Stimulated activated CD4-positive, alpha-beta T cell treated with anti-CD3 and anti-CD28 coated beads, Interleukin-12 subunit alpha, Interleukin-12 subunit beta, amount 100 ng/mL, for 24 hours (primary cell): ENCODE measurements at places on chromosomes 3 and 15.

DNA sequence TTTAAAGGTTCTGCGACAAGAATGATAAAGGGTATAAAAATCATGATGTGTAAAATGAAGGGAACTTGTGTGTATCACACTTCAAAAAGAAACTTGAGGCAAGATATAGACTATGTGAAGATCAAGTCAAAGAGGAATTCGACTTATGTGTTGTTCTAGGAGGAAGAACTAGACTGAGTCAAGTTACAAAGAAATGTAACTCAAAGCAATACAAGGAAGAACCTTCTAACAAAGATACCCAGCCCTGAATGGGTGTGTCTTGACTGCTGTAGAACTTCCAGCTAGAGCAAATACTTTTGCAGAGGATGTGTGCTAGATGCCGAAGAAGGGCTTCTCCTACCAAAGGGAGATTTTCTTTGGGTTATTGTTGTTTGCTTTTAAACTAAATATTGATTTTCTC is 2.4 kb downstream of the SLC49A4 start:
- no peak for DNase-seq

DNA sequence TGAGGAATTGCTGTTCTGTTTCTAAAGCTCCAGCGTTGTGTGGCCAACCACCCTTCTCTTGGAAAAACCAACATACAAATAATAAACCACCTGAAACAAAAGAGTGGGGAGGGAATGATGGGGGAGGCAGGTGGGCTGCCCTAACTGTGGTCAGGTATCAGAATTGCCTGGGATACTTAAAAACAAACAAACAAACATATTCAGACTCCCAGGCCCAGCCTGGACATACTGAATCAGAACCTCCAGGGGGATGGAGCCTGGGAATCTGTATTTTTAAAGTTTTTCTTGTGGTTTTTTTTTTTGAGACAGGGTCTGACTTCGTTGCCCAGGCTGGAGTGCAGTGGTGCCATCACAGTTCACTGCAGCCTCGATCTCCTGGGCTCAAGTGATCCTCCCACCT is 4.4 kb downstream of the SLC6A6 start:
- DNase-seq, result no peak

DNA sequence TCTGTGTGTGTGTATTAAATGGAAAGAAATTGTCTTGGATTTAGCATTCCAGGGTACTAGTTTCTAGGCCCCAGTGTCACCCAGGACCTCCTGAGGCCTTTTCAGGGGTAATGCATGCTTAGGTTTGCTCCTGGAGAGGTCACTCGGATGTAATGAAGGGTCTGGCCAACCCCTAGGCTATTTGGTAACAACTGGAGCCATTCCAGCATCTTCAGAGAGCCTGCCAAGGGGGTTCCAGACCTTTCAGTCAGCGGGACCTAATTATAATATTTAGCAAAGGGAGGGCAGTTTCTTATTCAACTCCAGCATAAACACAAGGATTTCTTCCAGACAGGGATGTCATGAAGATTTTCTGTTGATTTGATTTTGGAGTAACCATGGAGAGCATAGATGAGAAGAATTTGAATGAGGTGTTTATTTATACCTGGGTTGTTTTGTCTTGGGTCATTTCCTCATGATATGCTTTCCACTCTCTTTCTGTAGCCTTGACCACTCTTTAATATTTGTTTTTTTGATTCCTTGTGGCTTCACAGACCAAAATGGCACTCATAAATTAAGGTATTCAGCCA is 17.4 kb downstream of the KAT2B start:
- no peak for DNase-seq

DNA sequence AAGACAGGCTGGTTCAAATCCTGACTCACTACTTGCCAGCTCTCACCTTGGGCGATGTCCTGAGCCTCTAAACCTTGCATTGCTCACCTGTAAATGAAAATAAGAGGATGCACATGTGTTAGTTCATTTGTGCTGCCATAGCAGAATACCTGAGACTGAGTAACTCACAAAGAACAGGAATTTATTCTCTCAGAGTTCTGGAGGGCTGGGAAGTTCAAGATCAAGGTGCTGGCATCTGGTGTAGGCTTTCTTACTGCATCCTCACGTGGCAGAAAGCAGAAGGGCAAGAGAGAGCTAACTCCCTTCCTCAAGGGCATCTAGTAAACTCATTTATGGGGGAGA is 222.7 kb downstream of the MTHFS start:
- DNase-seq, result no peak
